Stomach (tissue), 19 donors: ENCODE measurements at places on chromosomes 11 and 22. TPM values are rescaled to one million over a fixed set of nuclear protein-coding genes. Genes with fewer than 3 reads are reported as not detected.

Gene DERL3
- 24.1 TPM for total RNA-seq

Gene SCT
- total RNA-seq, result 3.1 TPM

Gene ARRB1
- total RNA-seq, result 44.3 TPM

Gene CNTF
- not detected for total RNA-seq

Gene PGR
- total RNA-seq, result 0.37 TPM

Gene UPK2
- not detected for total RNA-seq

Gene LRRN4CL
- total RNA-seq, result 8.2 TPM

- DNase-seq, result no peak
These were observed 82.4 kb upstream of the CD44 start for GRCh38 chr11:35056391-35057093.

- DNase-seq, result no peak
These were observed 20.6 kb downstream of the IGSF9B start for GRCh38 chr11:133936136-133936535.

GRCh38 chr22:31991102-31991839 lies 46.9 kb downstream of the YWHAH start:
- DNase-seq, result no peak

DNA sequence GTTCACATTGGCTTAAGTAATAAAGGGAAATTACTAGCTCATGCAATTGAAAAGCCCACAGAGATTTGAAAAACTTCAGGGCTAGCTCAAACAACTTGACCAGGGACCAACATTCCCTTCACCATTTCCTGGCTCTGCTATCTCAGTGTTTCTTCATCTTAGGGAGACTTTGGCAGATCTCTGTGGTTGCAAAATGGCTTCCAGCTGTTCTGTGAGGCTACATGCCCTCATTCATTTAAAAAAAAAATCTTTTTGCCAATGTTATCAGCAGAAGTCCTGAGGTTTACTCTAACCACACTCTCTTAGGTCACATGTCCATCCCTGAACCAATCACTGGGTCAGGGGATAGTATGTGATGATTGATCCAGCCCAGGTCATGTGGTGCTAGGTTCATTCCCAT lies 13.9 kb upstream of the RASSF10 start:
- DNase-seq, result no peak

GRCh38 chr11:128339792-128340191 lies 247.6 kb downstream of the ETS1 start:
- no peak for DNase-seq

DNA sequence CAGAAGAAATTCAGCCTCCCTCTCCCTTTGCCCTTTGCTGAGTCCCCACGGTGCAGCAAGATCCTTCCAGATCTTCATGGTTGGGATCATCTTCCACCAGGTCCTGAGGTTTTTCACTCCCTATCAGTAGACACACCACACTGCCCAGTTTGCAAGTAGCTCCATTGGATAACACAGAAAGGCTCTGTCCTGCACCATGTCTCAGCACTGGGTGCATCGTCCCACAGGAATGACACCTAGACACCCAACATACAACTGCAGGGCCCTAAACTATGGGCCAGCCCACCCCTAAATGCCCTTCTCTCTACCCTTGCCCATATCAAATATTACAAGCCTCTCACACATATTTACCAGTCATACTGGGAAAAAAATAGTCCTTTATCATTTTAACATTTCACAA lies 9.4 kb downstream of the KLHL22 start:
- no peak for DNase-seq

GRCh38 chr11:128240546-128240945 lies 346.8 kb downstream of the ETS1 start:
- DNase-seq, result no peak

DNA sequence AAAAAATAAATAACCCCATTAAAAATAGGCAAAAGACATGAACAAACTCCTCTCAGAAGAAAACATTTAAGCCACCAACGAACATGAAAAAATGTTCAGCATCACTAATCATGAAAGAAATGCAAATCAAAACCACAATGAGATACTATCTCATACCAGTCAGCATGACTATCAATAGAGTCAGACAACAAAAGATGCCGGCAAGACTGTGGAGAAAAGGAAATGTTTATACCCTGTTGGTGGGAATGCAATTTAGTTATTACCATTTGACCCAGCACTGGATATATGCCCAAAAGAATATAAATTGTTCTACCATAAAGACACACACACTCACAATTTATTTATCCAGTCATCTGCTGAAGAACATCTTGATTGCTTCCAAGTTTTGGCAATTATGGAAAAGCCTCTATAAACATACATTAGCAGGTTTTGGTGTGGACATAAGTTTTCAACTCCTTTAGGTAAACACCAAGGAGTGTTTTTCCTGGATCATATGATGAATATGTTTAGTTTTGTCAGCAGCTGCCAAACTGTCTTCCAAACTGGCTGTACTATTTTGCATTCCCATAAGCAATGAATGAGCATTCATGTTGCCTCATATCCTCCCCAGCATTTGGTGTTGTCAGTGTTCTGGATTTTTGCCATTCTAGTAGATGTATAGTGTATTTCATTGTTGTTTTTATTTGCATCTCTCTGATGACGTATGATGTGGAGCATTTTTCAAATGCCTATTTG lies 28.0 kb downstream of the OR8D1 start:
- DNase-seq, result no peak

GRCh38 chr22:23065495-23066122 lies 4.7 kb upstream of the GNAZ start:
- DNase-seq, result peak; percentile 10

DNA sequence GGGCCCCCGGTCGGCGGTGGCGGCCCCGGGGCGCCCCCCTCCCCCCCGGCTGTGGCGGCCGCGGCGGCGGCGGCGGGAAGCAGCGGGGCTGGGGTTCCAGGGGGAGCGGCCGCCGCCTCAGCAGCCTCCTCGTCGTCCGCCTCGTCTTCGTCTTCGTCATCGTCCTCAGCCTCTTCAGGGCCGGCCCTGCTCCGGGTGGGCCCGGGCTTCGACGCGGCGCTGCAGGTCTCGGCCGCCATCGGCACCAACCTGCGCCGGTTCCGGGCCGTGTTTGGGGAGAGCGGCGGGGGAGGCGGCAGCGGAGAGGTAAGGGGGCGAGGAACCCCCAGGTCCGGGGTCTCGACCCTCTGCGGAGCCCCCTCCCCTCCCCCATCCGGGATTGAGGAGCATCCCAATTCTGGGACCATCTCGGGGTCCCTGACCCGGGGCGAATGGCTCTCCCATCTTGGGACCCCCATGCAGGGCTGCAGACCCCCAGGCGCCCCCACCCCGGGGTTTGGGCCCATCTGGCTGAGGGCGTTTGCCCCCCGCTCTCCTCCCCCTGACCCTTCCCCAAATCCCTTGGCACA lies 431 bp downstream of the KMT2A start:
- no peak for DNase-seq

- DNase-seq, result no peak
These were observed 2.9 kb downstream of the SLC37A4 start for GRCh38 chr11:119027561-119028345.

DNA sequence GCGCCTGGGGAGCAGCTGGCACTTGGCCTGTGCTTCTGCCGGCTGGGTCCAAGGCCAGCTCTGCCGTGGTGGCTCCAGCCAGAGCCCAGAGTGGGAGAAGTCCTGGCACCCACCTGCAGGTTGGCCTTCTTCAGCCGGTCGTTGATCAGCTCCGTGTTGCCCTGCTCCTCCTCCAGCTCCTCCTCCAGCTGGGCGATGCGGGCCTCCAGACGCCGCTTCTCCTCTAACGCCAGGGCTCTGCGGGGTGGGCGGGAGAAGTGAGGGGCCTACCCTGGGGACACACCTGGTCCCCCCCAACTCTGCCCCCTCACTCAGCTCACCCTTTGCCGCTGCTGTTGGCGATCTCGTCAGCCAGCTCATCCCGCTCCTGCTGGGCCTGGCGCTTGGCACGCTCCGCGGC lies 32.6 kb downstream of the APOL1 start:
- no peak for DNase-seq

DNA sequence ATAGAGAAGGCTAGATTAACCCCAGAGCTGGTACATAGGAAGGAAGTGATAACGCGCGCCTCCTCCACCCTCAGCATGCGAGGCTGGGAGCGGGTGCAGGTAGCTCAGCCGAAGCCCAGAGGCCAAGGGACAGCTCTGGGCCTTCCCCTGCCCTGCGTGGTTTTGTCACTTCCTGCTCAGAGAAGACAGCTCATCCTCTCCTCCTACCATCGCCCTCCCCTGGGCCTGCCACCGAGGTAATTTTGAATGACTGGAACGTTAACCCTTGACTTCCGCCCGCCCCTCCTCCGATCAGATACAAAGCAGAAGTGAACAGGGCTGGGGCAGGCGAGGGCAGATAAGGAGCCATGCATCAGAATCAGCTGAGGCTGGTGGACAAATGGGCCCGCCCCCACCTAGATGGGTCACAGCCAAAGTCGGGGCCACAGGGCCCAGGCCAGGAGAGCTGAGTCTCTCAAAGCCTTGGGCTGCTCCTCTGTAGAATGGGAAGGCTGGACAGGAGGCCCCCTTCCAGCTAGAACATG lies 1.6 kb downstream of the RAC2 start:
- peak; percentile 74 for DNase-seq
